ENCODE measurements at places on chromosomes 6 and 20.
A peak's percentile ranks its signal among the peaks of the same experiment; 100 is the strongest.

DNA sequence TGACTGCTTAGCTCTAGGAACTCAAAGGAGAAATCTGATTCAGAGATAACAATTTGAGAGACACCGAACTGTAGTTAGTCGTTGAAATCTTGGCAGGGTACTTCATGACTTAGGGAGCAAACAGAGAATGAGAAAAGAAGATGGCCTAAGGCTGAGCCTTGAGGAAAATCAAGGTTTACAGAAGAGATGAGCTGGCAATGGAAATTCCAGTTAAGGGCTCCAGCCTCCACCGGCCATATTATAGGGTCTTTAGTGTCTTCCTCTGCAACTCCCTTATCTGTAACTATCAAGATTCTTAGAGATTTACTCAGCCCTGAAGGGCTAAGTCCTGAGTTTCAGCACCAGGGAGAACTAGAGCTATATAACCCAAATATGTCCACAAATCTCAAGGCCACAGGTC, 26.6 kb downstream of the KCNK17 start:
- no peak for DNase-seq

DNA sequence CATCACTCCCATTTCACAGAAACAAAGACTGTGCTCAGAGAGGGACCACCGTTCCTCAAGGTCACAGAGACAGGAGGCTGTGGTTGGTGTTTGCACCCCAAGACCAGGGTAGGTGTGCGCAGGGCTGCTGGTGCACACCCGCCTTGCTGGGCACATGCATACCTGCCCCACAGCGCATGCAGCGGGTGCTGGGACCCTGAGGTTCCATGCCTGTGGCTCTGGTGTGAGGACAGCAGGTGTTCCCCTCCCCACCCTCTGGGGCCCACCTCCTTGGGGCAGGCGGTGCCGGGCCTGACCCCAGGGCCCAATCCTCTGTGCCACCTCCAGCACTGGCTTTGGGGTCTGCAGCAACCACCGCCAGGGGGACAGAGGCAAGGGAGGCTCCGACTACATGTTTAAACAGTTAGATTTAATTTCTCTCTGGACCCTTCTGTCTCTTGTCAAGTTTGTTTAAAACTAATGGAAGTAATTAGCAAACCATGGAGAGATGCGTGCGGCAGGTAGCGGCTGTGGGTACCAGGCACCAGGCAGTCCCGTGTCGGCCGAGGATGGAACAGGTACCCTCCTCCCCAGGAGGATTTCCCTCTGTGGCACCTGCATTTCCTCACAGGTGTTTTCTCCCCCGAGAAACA, 327.8 kb downstream of the TAF4 start:
- no peak for DNase-seq

DNA sequence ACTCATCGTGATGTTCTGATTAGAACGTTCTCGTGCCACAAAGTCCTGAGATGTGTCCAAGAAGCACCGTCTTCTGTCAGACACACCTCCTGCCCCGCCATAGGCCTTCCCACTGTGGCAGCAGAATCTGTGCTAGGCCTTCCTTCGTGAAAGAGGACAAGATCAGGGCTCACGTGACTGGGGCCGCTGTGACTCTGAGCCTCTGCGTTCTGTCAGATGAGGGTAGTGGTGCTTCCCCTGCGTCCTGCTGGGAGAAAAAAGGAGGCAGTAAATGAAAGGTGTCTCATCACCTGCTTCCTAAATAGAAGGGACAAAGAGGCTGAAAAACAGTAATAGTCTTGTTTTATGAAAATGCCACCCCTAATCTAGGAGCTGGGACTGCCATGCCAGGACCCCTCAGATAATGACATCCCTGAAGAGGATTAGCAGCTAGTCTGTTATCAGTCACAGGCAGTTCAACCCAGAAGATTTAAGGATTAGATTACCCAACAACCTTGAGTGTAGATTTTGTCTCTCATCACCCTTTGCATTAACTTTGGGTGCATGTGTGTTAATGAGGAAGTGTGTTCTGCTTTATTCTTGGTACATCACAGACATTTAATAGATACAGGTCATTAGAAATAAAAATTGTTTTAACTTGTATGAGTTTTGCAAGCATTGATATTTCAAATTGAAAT, 4.1 kb downstream of the DNAJC5 start:
- DNase-seq, result no peak

- no peak for DNase-seq
These were observed 313.5 kb downstream of the SLC35F1 start for GRCh38 chr6:118220429-118221128.

GRCh38 chr20:45342855-45343531, 5.2 kb downstream of the SDC4 start:
- DNase-seq, result no peak

DNA sequence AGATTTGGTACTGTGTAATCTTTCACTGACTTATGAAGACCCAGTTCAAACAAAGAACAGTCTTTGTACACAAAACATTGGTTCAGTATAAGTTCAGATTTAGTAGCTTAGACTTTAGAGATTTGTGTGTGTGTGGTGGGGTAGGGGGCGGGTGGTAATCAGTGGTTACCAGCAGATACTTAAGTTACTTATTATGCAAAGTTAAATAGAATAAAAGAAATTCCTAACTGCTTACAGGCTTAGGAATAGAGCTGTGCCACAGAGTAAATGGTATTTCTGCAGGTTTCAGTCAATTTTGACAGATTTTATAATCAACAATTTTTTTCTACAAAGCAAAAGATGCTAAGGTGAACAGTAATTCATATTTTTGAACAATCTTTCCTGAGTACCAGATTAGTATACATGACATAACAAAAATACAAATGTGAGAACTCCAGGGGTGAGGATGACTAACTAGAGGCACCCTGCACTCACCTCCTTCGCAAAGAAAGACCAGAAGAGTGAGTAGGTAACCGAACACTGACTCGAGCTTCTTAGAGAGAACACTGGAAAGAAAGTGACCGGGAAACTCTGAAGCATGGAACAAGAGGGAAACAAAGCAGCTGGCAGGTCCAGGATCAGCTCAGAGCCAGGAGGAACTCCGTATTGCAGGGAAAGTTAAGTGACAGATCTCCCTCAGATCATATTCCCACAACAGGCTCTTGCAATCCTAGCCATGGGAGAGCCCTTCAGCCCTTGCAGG, 560.6 kb downstream of the COL12A1 start:
- DNase-seq, result no peak

- DNase-seq, result no peak
These were observed 48.5 kb upstream of the CCDC167 start for GRCh38 chr6:37548067-37548674.

- DNase-seq, result no peak
These were observed 36.0 kb upstream of the PLN start for GRCh38 chr6:118511930-118512715.

GRCh38 chr20:35395728-35396127, 16.0 kb downstream of the UQCC1 start:
- no peak for DNase-seq

- DNase-seq, result no peak
These were observed 48.6 kb downstream of the TOMM6 start for GRCh38 chr6:41836022-41836659.

DNA sequence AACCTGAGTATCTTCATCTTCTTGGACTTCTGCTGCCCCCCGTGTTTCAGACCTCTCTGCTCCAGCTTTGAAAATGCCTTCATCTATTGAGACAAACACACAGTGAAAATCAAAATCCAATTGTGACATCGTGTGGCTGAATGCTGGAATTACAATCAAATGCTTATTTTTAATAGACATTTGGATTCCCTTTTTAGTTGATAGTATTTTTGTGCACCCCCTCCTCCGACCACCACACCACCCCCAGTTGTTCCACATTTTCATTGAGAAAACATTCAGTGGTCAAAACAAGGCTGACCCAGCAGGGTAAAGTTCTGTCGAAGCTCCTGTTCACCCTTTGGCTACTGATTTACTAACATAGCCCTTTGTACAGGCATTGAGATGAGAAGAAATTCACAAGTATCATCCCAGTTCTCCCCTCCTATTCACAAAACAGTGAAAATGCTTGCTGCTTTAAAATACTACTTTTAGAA, 79.0 kb downstream of the NRSN1 start:
- no peak for DNase-seq

GRCh38 chr20:61611401-61612180, 359.5 kb downstream of the CDH4 start:
- DNase-seq, result no peak

DNA sequence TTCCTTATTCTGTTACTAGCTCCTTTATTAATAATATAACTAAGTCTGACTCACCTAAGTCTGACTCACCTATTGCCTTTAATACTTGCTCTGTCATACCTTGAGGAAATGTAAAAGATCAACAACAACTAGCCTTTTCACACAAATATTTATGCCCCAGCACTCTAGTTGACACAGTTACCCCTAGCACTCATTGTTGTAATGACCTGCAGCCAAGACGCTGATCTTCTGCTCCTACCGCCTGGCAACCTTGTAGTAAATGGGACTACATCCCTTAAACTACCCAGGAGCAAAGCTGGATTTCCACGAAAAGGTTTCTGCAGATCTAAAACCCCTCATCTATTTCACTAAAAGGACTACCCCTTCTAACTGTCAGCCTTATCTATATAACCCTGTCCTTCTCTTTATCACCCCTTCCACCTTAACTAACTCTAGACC, 90.0 kb downstream of the PLG start:
- no peak for DNase-seq

- DNase-seq, result no peak
These were observed 194.7 kb downstream of the TFAP2B start for GRCh38 chr6:51013376-51013775.

DNA sequence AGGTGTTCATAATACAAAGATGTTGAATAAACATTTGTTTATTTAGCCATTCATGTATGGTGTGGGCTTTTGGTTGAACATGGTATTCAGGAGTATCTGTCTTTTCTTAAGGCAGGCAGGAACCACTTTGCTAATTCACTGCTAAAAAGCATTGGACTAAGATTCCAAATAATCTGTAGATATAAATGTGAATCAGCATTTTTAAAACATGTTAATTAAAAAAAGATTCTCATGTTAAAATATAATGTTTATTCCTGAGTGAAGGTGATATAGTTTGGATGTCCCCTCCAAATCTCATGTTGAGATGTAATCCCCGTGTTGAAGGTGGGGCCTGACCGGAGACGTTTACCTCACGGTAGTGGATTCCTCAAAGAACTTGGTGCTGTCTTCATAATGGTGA, 19.3 kb downstream of the CRISP1 start:
- no peak for DNase-seq

- no peak for DNase-seq
These were observed 50.8 kb upstream of the AIG1 start for GRCh38 chr6:143009851-143010250.

- DNase-seq, result no peak
These were observed 394.5 kb downstream of the PLCB1 start for GRCh38 chr20:8526610-8527009.

DNA sequence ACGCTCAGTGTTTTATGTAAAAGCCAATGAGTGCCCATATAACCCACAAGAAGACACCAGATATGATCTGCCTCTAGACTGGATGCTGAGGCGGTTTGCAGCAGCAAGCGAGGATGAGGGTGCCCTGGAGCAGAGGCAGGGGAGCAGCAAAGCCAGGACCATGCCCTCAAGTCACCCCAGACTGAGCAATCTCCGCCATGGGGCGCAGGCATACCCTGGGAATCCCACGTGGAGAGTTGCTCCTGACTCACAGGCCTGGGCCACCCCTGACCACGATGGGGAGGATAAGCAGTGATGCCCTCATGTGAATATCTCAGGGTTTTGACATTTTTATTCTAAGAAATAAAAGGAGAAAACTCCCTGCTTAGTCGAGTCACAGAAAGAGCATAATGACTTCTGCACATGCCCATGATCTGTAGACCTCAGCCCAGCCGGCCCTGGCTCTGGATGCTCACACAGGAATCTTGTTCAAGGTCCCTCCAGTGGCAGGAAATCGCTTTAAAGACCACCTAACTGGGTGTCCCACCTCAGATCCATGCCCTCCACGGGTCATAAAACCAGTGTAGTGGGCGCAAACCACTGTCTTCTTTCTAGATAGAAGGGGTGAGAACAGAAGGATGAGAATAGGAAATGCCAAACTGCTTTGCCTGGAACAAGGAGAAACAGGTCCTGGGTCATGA, 138.3 kb upstream of the SNX9 start:
- DNase-seq, result no peak

- DNase-seq, result no peak
These were observed 287.8 kb downstream of the PTPRT start for GRCh38 chr20:42901689-42902440.

- no peak for DNase-seq
These were observed 5.3 kb downstream of the HLA-B start for GRCh38 chr6:31351401-31352309.

DNA sequence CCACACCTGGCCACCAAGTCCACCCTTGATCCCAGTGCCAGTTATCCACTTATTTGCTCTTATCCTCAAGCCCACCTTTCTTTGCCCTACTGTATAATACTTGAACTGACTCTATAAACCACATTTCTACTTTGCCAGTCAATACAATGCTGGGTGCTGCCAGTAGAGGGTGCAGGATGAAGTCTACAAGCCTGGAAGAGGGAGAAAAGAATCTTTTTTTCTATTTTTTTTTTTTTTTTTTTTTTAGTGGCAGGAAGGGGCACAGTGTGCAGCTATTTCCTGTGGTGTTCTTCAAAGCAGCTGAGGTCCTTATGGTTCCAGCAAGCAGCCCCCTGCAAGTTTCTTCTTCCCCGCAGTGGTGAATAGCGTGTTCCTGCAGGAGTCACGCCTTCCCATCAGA, 22.2 kb upstream of the GABRR1 start:
- DNase-seq, result peak; percentile 31

DNA sequence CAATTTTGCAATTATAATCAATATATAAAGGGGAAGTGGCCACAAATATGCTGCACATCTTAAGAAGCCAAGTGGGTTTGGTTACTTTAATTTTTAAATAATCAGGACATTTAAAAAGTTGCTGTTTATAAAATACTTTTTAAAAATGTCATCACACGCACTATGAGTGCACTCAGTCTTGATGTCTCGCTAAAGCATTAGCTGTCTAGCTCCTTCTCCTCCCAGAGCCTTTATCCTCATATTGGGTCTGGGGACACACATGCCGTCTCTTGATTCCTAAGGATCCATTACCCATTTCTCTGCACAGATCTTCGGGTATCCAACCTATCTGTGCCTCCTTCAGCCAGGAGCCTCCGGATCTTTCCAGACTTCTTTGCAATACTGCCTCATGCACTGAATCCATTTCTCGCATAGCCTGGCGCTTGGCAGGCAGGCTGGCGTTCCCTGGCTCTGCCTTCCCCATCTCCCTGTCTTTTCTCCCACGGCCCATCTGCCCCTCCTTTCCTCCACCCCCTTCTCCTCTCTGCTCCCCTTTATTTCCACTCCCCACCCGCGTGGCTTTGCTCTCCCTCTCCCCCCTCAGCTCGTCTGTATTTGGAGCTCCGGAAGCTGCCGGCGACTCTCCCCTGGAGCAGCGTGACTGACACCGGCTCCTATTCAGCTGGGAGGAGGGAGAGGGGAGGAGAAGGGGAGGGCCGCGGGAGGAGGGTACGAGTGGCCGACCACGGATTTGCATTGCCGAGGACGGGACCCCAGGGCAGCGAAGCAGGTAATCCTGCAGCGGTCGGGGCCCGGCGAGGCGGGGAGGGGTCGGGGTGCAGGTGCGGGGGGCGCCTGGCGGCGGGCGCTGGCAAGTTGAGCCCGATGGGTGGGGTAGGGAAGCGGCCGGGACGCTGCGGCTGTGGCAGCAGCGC, at the start of gene CAP2:
CAP2 (plus strand) TSS at position 618 of the 914 bp plus-strand sequence. CDS start 27,961 bp downstream, outside the sequence.
- no peak for DNase-seq

- DNase-seq, result peak; percentile 63
These were observed 31.6 kb upstream of the NOTCH4 start for GRCh38 chr6:32255199-32256153.

GRCh38 chr6:13924146-13924948, 405 bp upstream of the RNF182 start:
- no peak for DNase-seq
